ENCODE measurements at places on chromosomes 7 and 10.

- DNase-seq: no peak
These were observed 134.2 kb downstream of the PTN start for GRCh38 chr7:137209151-137209817.

DNA sequence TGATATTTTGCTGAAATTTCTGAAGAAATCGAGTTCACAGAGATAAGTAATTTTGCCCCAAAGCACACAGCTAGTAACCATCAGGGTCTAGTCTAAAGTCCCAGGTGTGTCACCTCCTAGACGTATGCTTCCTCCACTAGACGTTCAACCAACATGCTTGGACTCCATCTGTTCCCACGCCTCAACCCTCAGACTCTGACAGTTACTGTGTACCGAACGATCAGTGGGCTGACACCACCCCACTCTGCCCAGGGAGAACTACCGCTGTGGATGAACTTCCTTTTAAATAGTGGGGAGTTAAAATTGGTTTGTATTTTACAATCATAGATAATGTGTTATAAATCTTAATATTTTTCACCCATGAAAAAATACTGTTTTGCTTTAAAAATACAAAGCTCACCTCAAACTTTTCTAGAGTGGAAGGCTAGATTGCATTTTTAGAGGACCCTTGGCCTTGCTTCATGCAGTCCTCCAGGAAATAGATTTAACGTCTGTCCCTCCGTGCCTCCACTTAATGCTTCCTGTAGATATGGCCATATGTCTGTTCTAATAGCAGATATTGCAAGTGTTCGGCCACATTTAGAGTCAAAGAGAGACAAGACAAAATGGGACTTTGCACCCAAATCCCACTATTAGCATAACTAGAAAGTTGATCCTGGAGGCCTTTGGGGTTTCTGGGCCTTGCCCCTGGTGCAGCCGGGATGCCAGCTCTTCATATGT lies 91.4 kb upstream of the ZPBP start:
- DNase-seq: no peak

GRCh38 chr10:34667177-34667576 lies 147.9 kb downstream of the PARD3 start:
- DNase-seq: no peak

GRCh38 chr7:39321909-39322498 lies 244.2 kb upstream of the YAE1 start:
- no peak for DNase-seq

DNA sequence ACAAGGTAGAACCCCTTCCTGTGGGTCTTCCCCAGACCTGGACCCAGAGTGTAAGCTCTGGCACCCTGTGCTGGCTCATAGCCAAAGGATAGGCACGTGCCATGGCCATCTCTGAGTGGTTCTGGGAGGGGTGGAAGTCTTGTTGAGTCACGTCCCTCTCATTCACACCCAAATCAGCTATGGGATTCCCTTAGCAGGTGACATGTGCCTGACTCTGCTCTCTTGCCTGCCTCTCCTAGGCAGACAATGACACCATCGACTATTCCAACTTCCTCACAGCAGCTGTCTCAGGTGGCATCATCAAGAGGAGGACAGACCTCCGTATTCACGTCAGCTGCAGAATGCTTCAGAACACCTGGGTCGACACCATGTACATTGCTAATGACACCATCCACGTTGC lies 59.8 kb downstream of the C10orf120 start:
- no peak for DNase-seq

GRCh38 chr7:47428768-47429472 lies 153.0 kb downstream of the TNS3 start:
- no peak for DNase-seq
